ENCODE measurements at places on chromosomes 2 and 18.
A peak's percentile ranks its signal among the peaks of the same experiment; 100 is the strongest.

- no peak for DNase-seq
Observed at GRCh38 chr2:72996117-72996502, 75.4 kb downstream of the SFXN5 start.

GRCh38 chr2:106882673-106883072 is 3.3 kb downstream of the ST6GAL2 start:
- DNase-seq, result no peak

DNA sequence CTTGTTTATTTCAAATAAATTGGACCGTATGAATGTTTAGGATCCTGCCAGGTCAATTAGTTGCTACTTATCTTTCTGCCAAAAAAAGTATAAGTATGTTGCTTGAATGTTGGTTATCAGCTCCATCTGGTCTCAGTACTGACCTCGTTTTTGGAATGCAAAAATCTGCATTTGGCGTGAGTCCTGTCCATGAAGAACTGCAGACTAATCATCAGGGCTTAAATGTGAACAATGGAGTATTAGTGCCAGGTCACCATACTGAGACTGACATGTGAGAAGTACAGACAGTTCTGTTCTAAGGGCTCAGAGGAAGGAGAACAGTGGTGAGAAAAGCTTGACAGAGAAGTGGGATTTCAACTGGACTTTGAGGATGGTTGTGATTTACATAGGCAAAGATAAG is 393.1 kb upstream of the SLC14A2 start:
- no peak for DNase-seq

DNA sequence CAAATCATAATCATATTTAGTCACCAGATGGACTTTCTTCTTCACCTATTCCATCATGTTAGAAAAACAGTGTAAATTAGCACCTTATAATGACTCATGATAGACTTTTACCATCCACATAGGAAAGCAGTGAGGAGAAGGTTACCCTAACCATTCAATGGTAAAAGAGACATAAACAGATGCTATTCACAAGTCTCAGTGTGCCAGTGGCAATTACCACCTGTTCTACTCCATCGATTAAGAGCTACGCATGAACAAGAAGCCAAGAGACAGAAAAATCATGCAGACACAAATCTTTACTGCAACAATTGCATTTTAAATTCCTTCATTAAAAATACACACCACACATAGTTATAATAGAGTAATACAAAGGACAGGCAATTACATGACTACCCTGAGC is 106.7 kb upstream of the CHAC2 start:
- DNase-seq, result peak; percentile 31

- no peak for DNase-seq
Observed at GRCh38 chr2:62118160-62118559, 77.8 kb upstream of the B3GNT2 start.

GRCh38 chr18:79942211-79942610 is 9.2 kb downstream of the SLC66A2 start:
- DNase-seq, result no peak

GRCh38 chr2:31402388-31402787 is 12.2 kb downstream of the XDH start:
- no peak for DNase-seq

- DNase-seq, result no peak
Observed at GRCh38 chr2:64139956-64140355, 4.3 kb downstream of the PELI1 start.

DNA sequence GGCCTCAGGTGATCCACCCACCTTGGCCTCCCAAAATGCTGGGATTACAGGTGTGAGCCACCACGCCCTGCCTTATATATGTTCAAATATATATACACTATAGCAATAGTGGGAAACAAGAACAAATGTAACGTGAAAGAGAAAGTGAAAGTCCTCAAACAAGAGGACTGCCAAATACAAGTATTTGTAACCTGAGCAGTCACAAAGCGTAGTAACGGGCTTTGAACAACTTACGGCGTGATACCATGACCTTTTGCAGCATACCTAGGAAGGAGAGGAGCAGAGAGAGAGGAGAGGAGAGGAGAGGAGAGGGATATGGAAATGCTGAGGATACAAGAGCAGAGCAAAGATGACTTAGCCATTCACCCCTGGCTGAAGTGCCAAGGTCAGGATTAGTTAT is 113.8 kb upstream of the RGPD4 start:
- DNase-seq, result no peak

GRCh38 chr2:206471524-206472062 is 28.3 kb downstream of the ADAM23 start:
- no peak for DNase-seq

DNA sequence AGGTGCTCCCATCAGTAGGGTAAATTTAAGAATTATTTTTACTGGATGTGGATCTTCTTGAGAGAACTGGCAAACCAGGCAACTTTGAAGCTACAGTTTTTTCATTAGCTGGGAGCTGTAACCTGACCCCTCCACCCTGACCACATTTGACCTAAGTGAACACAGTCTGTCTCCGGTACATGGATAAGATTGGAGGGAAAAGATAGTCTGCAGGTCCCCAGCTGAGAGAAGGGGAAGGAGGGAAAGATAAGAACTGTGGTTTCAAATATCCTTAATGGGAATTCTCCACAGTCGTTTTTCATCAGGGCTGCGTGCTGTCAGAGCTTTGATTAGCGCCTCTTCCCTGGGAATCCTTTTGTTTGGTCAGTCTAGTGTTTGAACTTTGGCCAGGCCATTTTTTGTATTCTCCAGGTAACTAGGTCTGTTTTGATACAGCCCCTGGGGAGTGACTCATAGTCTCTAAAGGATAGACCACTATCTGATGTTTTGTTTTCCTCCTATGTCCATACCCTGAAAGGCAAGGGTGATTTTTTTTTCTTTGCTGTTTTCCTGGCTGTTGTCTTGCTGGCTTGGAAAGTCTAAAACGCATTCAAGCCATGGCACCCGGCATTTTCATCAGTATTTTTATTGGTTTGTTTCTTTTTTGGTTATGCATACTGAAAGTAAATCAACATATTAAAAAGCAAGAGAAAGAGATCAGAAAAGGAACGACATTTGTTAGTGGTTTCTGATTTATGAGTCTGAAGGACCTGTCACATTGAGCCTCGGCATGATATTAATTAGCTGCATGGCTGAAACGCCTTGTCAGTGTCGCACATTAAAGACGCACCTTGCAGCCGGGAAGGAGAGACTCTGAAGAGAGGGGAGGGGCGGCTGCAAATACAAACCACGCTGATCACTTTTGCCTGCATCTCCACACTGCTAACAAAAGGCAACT is 183.4 kb upstream of the FN1 start:
- DNase-seq, result peak; percentile 89

GRCh38 chr2:119204525-119204924 is 19.1 kb upstream of the STEAP3 start:
- DNase-seq, result no peak

GRCh38 chr2:24163186-24163585 is 11.7 kb upstream of the FAM228A start:
- DNase-seq, result no peak

- no peak for DNase-seq
Observed at GRCh38 chr2:23655934-23656596, 270.9 kb downstream of the ATAD2B start.

DNA sequence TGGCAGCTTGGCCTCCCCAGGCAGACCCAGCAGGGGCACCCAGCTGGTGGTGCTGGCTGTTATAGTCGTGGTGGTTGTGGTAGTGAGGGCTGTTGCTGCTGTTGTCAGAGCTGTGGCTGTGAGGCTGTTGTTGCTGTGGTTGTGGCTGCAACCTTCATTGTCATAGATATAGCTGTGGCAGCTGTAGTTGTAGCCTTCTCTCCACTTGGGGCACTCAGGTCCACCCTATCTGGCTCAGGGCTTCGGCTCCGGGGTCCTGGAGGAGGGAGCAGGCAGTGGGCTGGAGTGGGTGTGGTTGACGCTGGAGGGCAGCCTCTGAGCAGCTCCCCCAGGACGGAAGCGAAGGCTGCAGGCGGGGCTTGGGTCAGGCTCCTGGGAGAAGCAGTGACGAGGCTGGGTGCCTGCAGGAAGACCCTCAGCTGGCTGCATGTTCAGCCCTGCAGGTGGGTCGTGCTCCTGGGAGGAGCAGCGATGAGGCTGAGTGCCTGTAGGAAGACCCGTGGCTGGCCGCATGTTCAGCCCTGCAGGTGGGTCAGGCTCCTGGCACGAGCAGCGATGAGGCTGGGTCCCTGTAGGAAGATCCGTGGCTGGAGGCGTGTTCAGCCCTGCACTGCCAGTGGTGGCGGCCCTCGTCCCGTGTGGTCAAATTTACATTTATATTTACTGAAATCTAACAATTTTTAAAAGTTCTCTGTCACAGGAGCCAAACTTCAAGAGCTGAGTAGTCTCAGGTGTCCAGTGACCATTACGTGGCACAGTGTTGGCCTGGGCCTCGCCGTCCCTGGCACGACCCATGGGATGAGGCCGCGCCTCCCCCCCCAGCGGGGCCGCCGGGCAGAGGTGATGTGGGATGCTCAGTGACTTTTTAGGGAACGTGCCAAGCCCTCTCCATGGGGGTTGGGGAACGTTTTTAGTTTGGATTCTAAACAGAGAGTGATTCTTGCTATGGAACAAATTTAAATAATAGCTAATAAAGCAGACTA is 79.2 kb upstream of the PXDN start:
- no peak for DNase-seq

- DNase-seq, result no peak
Observed at GRCh38 chr2:28978606-28979005, 2.5 kb upstream of the TOGARAM2 start.

DNA sequence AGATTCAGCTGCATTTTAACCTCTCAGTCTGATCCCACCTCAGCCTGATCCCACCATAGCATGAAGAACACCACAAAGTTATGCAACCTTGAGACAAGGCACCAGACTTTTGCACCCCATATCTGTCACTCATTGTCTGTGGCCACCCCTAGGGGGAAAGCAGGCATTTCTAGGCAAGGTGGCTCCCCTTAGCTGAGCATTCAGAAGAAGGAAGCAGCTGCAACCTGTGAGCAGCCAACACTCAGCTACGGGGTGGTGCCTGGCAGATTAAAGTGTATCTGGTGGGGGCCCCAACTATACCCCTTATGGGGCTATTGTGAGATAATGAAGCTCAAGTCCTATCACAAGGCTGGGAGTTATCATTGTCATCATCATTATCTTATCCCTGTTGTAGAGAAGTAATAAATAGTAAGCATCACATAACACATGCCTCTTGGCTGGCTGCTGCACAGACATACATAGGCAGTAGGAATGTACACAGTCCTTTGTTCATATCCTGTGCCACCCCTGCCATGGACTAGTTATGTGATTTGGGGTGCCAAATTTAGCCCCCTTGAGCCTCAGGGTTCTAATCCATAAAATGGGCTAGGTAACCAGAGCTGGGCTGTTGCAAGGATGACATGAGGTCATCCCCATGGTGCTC is 20.6 kb upstream of the TMEM163 start:
- DNase-seq, result no peak

DNA sequence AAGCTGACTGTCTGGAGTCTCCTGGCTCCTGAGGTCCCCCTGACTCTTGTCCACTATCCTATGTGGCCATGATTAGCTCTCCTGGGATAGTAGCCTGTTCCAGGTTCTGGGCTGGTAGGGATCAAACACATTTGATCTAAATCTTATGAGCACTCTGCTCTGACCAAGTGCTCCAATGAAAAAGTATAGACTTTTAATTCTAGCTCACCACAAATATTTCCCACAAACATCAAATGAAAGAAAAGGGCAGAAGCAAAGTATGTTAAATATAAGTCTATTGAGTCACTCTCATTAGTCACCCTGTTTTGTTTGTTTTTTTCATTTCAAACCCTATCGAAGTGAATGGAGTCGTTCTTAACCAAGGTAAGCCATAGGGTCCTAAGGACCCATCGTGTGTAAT is 39.7 kb upstream of the NEDD4L start:
- DNase-seq, result no peak

DNA sequence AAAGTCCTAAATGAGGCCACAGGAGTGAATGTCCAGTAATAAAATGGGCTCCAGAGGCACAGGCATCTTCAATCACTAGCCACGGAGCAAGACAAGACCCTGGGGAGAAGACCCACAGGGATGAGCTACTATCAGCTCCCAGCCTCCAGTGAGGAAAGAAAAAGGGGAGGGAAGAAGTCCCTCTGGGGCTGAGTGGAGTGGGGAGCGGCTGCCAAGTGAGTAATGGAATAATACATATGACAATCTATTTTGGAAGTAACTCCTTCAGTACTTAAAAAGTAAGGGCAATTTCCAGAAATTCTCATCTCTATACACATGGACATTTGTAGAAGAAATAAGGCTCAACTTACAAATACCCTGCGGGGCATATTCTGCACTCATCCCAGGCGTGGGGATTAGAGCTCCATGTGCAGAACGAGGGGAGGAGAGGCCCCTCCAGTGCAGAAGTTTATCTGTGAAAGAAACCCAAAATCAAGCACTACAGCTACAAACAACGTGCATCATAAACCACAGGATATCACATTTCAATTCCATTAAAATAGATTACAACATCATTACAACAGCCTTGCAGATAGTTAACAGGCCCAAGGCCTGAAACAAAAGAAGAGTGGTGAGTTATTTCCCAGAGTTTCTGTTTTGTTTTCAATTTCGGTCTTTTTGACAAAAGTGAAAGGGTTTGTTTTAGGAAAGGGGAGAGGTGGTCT is 84.9 kb downstream of the BCL11A start:
- no peak for DNase-seq

GRCh38 chr2:146997945-146998344 is 846.9 kb upstream of the ACVR2A start:
- no peak for DNase-seq

DNA sequence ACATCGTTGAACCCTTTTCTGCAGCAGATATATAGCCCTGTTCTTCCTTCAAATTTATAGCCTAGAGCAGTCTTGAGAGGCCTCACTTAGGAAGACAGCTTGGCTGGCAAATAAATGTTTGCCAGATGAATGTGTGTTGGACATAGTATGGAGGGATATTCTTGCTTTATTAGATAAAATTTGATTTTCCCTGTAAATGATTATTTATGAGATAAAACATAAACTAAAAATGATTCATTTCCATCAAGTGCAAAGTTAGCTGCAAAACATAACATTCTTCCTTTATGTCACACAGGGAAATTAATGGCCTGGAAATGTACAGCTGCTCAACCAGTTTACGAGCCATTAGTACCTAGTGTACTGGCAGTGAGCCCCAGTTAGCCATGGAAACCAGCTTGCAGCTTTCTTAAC is 82.5 kb downstream of the LIMS1 start:
- DNase-seq, result peak; percentile 43

- DNase-seq, result no peak
Observed at GRCh38 chr2:158740621-158741020, 54.5 kb upstream of the DAPL1 start.

DNA sequence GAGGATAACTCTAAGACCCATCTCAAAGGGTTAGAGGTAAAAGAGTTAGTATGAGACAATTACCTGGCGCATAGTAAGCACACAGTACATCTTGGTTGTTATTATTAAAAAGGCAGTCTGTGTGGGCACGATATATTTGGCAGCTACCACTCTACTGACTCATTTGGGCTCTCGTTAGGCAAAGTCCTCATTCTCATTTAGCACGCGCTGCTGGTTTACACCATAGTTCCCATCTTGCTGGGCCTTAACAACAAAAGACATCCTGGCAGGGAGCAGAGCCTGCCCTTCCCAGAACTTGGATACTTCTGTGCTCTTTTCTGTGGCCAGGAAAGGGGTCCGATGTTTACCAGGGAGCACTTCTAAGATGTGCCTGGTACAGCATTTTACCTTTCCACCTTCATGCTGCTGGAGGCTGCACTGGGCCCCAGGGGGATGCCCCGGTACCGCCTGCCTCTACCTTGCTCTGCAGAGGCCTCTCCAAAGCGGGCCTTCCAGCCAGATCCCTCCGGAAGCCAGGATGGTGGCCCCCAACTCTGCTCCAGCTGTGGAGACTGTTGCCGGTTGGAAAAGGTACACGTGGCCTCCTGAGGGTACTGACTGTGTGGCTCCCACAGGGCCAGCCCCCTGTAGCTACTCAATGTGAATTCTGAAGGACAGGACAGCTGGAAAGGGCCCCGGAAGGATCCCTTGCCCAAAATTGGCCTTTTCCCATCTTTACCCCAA is 15.0 kb downstream of the GLI2 start:
- DNase-seq, result no peak

- no peak for DNase-seq
Observed at GRCh38 chr2:18722101-18722500, 132.7 kb upstream of the NT5C1B start.

Data from NCI-H2171 (cell line).